ENCODE measurements at places on chromosomes 7 and 10. TPM values are rescaled to one million over a fixed set of nuclear protein-coding genes. Genes with fewer than 3 reads are reported as not detected.
A peak's percentile ranks its signal among the peaks of the same experiment; 100 is the strongest.

SNX8 gene
- 24.2 TPM for total RNA-seq

FGFR2 gene
- 0.60 TPM for total RNA-seq

DNA sequence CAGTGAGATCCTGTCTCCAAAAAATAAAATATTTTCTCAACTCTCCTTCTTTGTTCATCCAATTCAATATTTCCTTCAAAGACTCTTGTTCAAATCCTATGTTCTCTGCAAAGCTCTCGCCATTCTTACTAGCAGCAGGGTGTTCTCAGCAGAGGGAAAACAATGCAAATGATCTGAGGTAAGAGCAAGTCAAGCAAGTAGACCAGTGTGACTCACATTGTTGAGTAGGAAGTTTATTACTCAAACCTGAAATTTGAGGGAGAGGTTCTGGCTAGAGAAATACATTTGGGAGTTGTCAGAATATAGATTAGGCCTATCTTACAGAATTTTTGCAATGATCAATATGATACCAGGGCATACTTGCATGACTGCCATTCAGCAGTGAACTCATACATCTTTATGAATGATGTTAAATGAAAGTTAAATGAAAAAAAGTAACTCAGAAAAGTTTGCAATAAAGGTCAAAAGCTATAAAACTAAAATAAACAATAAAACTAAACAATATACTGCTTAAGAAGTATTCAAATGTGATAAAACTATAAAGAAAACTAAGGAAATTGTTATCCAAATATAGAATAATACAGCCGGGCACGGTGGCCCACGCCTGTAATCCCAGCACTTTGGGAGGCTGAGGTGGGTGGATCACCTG is 5.8 kb downstream of the IDE start:
- DNase-seq, result peak; percentile 6

DENND2A gene
- 26.9 TPM for total RNA-seq

DNA sequence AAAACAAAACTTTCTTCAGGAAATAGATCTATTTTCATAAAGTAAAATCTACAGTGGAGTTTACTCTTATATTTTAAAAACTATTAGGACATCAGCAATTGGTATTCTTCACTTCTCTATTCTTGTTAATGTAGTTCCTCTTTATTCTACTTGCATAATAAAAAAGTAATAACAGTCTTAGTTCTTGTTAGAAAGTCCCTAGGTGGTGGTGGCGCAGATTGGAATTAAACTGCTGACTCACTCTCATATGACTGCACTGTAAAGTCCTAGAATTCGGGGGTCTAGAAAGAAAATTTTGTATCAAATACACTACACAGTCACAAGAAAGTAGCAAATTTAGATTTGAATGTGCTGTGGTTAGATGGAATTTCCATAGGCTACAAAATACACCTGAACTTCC is 44.6 kb upstream of the TES start:
- DNase-seq, result no peak

- DNase-seq, result no peak
Observed at GRCh38 chr7:140390034-140390433, 8.3 kb downstream of the SLC37A3 start.

DNA sequence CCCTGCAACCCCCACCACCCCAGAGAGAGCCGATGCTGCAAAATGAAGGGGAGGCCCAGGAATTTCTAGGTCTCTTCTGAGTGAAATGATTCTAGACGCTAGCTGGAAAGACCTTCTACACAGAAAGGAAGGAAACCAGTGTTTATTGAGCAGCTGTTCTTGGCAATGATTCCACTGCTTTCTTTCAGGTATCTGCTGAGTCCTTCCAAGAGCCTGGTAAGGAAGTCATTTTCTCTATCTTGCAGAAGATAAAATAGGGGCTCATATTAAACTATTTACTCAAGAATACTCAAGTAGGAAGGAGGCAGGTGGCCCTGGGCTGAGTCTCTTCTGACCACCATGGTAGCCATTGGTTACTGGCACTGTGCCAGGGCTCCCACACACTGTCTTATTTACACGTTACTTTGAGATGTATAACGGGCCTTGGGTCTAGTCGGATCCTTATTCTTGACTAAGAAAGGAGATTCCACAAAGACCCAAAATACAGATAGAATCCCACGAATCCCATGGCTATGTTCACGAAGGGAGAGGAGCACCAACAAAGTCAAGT is 112.1 kb downstream of the GALNT11 start:
- peak; percentile 9 for DNase-seq

DNA sequence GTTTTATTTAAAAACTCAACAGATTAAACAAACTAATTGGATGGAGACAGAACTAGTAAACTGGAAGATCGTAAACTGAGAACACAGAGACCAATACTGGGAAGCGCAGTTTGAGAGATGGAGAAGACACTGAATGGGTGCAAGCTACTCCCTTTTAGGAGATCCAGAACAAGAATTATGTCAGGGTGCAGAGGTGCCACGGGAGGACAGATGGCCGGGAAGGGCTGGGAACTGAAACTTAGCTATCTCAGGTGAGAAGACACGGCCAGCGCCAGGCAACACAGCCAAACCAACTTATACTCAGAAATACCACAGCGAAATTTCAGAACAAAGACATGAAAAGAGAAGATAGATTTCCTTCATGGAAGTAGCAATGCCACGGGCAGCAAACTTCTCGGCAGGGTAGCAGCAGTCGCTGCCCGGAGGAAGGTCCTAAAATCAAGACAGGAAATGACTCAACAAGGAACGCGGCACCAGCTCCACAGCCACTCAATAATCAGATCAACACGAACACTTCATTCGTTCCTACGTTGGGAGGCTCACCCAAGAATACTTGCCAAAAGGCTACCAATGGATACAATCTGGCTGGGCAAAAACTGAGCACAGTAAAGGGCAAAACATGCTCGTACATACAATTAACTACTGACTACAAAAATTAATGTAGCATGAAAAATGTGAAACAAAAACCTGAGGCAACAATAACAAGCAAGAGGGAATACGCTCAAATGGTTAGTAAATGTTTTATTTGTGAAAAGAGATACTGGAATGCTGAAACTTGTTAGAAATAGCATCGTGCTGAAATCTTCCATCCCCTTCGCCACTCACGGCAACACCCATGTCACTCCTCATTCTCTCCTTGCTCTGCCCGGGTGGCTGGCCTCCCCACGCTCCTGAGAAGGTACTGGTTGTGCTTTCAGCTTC is 2.2 kb upstream of the LRRC27 start:
- DNase-seq, result peak; percentile 85

GRCh38 chr10:71236286-71236685 is 23.9 kb downstream of the UNC5B start:
- DNase-seq, result peak; percentile 30

TSPAN12 gene
- 2.3 TPM for total RNA-seq

- DNase-seq, result peak; percentile 55
Observed at GRCh38 chr10:5534880-5535856, 10.4 kb downstream of the CALML3 start.

NME8 gene
- not detected for total RNA-seq

DNA sequence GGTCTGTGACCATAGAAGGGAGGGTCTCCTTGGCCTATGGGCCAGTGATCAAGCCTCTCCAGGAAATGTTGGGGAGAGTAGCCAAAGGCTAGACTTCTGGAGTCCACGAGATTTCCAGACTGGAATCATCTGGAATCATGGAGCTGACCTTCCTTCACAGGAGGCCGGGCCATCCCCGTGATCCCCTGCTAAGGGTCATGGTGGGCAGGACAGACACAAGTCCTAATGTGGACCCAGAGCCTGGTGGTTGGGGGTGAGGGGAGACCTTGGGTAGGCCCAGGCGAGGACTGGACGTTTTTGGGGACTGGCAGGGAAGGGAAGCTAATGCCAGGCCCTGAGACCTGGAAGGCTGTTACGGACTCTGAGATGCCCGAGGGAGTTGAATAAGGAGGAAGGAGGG is 9.8 kb upstream of the GRID1 start:
- DNase-seq, result no peak

GRCh38 chr7:22921386-22922086 is 92.4 kb downstream of the HYCC1 start:
- no peak for DNase-seq
